ENCODE measurements at places on chromosomes 4 and X.

DNA sequence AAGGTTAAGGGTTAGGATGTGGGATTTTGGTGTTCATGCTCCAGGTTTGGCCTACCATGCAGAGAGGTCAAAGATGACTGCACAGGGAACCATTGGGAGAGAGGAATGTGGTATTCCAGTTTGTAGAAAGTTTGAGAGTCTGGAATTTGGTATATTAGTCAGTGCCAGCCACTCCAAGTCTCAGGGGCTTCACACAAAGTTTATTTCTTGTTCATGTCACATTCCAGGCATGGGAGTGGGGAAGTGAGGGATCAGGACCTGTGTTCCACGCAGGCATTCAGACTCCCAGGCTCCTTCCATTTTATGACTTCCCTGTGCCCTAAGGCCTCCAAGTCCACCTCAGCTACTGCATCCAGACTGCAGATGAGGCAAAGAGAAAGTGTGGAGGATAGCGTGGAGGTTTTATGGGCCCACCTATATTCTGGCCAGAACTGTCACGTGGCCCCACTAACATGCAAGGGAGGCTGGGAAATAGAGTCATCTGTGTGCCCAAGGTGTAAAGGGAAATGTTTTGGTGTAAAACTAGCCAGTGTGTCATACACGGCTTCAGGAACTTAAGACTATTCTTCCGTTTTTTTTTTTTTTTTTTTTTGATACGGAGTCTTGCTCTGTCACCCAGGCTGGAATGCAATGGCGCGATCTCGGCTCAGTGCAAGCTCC lies 140.6 kb upstream of the SCML1 start:
- no peak for DNase-seq

DNA sequence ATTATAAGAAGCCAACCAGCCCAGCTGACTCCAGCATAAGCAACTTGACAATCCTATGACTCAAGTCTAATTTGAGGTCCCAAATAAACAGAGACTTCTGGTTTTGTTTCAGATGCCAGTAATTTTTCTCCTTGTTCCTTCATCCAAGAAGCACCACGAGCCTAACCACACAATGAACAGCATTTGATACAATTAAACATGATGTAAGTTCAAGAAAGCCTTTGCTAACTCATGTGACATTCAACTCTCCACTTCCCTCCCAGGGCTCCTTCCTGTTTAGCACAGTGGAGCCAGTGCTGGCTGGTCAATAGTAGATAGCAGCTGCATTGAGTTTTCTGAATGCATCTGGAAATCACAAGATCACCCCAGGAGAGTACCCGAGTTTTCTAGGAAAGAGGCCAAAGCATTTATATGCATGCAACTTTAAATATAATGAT lies 206.3 kb downstream of the ARHGAP24 start:
- DNase-seq, result peak; percentile 86

- DNase-seq, result peak; percentile 57
Observed at GRCh38 chrX:115642895-115643530, 82.0 kb downstream of the PLS3 start.

DNA sequence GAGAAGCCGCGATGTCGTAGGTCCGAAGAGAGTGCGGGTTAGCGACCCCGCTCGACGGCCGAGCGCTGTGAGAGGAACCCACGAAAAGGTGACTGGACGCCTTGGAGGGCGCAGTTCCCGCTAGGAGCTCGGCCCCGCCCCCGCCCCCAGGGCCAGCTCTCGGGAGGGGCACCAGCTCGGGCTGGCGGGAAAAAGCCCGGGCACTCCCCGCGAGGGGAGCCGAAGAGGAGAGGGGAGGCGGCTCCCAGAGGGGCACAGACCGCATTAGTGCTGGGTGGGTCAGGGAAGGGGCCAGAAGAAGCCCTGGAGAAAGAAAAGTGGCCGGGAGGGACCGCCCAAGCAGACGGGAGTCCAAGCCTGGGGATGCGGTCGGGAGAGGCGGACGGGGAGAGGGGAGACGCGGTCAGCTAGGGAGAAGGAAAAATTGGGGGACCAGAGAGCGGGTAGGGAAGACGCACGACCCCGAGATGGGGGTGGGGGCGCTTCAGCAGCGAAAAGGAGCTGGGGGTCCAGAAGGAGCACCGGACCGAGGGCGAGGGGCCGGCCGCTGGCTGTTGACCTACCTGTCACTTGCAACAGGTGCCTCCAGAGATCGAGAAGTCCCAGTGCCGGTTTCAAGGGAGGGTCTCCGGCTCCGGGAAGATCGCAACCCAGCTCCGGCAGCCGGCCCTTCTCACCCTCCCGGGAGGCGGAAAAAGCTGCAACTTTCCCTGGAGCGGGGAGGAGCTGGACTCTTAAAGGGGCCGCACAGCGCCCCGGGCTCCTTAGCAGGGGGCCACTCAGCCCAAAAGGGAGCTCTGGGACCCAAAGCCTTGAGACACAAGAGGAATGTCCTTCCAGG lies at the start of gene SYTL4:
SYTL4 (minus strand) TSS at position 681 of the 841 bp plus-strand sequence. CDS start 30,084 bp downstream, outside the sequence.
- peak; percentile 54 for DNase-seq

DNA sequence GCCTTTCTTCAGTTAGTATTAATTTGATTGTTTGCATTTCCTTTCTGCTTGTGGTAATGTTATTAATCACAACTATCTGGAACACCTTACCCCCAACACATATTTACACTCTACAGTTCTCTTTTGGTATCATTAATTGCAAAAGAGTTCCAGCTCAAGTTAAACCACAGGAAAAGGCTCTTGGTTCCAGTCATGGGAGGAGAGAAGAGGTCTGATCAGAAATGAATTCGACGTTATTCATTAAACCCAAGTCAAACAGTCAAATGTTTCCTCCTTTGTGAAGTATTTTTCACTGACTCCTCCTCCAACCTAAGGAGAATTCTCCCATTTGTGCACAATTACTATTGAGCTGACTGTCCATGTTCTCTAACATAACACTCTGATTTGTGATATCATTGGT lies 91.4 kb downstream of the SLC39A8 start:
- no peak for DNase-seq

DNA sequence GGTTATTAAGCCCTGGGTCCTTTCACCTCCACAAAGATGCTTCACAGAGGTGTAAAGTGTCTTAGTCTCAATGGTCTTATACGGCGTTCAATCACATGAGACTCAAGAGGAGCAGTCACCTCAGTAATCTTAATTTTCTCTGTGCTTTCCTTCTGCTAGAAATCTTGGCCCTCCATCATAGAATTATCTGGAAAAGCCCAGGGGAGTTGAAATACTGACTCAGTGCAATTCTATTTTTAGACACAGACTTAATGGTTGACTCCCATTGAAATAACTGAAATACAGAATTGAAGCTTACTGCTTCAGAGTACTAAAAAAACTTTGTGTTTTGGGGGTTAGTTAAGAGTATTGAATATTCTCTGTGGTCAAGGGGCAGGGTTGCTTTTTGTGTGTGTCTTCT lies 94.5 kb upstream of the IL15 start:
- peak; percentile 36 for DNase-seq

- no peak for DNase-seq
Observed at GRCh38 chr4:180809439-180809838, 1433.8 kb upstream of the TENM3 start.

DNA sequence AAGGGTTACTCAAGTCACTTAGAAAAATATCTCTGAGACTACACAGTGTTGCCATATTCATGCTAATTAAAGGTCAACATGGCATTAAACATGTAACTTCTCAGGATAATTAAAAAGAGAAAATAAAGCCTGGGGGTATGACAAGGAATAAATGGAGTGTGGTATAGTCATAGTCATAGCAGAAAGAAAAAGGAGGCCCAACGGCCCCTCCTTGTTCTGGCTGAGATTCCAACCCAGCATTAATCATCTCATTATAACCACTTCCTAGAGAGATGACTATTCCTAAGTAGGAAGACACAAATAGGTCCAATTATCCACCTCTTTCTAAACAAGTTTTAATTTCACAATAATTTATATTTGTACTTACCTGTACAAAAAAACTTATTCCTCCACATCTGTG lies 778.4 kb upstream of the AADAT start:
- DNase-seq, result no peak

DNA sequence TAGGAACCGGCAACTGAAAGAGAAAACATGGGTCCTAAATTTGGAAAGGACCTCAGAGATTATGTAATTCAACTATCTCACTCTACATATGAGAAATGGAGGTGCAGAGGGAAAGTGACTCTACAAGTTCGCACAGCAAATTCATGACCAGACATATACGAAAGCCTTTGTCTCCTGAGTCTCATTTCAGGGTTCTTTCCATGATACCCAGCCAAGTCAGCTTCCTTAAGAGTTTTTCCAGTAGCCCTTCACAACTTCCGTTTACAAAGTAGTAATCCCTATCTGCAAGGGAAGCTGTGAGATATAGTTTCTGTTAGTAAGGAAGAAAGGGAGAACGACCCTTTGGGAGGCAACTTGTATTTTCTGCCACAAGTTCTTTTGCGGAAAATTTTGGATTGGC lies 110.6 kb downstream of the TEX13A start:
- no peak for DNase-seq

GRCh38 chr4:127249066-127249766 lies 383.5 kb upstream of the INTU start:
- DNase-seq, result peak; percentile 30

- no peak for DNase-seq
Observed at GRCh38 chr4:148443512-148444295, 1.5 kb upstream of the NR3C2 start.

DNA sequence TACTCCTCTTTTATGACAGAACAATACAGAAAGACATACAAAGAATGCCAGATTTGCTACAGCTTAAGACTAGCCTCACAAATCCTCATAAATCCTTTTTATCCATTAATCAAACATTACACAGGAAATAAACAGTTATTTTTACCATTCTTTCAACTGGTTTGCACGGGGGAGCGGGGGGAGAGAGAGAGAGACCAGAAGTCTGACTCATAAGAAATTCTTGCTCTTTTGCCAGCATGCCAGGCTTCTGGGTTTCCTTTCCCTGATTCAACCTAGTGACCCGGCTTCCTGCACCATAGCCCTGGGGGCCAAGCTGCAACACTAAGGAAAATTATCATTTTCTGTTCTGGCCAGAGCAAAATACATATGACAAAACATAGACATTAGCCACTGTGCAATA lies 6.8 kb upstream of the RRAGB start:
- peak; percentile 40 for DNase-seq

DNA sequence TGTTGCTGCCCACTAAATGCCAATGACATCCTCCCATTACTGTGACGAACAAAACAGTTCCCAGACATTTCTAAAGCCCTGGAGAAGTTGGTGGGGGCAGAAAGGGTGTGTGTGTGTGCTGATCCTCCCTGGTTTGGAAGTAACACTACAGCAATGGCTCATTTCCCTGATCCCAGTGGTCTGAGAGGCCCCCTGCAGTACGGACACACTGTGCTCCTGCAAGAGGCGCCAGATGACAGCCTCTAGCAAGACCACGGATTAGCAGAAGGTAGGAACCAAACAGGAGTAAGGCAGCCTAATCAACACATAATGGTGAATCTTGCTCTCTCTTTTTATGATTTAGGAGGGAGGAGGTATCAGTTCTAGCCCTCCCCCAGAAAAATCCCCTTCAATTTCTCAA lies 49.6 kb downstream of the CHRDL1 start:
- DNase-seq, result no peak

GRCh38 chr4:26081795-26082498 lies 167.9 kb downstream of the SMIM20 start:
- DNase-seq, result peak; percentile 38

DNA sequence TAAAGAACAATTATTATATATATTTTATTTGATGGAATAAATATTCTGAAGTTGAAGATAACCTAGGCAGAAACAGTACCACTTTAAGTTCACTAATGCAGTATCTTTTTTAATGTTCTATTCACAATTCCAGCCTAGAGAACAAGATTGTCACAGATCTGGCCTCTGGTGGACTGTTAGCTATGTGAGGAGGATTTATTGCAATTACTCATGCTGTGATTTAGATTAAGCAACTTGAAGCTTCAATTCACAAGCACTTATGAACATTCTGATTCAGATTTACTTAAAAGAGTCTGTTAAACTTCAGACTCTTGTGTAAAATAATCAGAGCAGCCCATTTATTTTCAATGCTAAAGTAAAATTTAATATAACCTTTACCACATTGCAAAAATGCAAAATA lies 1489.8 kb downstream of the STIM2 start:
- peak; percentile 6 for DNase-seq

- DNase-seq, result no peak
Observed at GRCh38 chr4:13331827-13332226, 152.3 kb downstream of the RAB28 start.

DNA sequence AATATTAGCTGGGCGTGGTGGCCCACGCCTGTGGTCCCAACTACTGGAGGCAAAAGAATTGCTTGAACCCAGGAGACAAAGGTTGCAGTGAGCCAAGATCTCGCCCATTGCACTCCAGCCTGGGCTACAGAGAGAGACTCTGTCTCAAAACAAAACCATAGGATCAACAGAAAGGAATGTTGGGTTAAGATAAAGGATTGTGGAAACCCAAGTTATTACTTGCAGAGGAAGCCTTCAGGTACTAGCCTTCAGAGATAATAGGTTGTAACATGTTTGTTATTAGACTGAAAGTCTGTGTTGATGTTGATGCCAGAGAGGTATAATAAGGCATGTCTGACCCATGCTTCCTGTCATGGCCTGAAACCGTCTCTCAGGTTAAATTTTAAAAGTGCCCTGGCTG lies 16.9 kb downstream of the SSX5 start:
- no peak for DNase-seq

GRCh38 chr4:112765317-112765974 lies 128.5 kb downstream of the LARP7 start:
- no peak for DNase-seq

GRCh38 chrX:111581086-111581485 lies 69.6 kb downstream of the SERTM2 start:
- no peak for DNase-seq

- no peak for DNase-seq
Observed at GRCh38 chrX:40172401-40173142, 74.8 kb upstream of the BCOR start.

DNA sequence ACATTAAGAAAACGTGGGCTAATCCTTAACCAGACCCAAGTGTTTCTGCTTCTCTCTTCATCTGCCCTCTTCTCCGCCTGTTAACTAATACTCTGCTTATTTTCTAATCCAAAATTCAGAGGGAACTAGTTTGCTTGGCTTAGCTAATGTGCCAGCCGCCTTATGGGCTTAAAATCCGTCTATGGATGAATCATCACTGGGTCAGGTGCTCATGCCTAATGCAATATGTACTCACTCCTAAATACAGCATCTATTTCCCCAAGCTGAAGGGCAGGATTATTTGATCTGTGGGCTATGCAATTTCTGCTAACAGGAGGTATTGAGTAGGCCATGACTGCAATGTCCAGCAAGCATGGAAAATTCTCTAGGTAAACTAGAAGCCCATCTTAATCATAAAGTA lies 12.4 kb downstream of the DYNLT3 start:
- no peak for DNase-seq

GRCh38 chrX:129979207-129979920 lies 3.1 kb upstream of the BCORL1 start:
- no peak for DNase-seq

DNA sequence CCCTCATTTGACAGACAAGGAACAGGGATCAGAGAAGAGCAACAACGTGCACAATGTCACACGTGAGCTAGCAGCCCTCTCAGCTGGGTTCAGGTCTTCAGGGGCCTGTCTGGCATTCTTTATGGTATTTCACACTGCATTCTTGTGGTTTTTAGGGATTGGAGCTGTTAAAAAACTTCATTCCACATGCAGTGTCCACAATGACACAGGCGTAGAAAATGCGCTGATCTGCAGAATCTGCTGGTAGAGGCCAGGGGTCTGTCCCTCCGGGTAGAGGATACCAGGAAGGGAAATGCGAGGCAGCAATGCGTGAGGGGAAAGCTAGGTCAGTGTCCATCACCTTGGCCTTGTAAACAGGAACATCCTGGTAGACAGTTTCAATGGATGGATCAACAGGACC lies 36.6 kb downstream of the MAP7D3 start:
- peak; percentile 71 for DNase-seq

GRCh38 chr4:152777488-152777887 lies 2.0 kb downstream of the TIGD4 start:
- DNase-seq, result no peak

- DNase-seq, result peak; percentile 41
Observed at GRCh38 chr4:109078724-109079123, 223.7 kb downstream of the COL25A1 start.

Measured in AG08395 (cell line).